ENCODE measurements at places on chromosomes 16 and 17.

DNA sequence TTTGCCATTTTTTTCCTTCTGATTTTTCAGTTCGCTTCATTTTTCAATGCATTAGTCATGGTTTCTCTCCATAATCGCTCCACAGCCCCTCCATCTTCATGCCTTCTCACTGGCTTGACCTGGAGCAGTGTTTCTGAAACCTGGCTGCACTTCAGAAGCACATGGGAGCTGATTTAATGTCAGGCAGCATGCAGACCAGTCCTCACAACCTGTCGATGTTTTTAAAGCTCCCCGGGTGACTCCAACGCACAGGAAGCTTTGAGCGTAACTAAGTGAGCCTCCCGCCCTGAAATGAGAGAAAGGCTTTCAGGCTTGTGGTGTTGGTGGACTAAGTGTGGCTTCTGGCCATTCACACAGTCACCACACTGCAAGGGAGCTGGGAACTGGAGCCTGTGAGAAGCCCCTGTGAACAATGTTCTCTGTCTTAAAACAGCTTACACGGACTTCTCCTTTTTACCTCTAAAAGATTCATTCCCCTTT, 16.8 kb upstream of the DRG2 start:
- DNase-seq, result no peak

DNA sequence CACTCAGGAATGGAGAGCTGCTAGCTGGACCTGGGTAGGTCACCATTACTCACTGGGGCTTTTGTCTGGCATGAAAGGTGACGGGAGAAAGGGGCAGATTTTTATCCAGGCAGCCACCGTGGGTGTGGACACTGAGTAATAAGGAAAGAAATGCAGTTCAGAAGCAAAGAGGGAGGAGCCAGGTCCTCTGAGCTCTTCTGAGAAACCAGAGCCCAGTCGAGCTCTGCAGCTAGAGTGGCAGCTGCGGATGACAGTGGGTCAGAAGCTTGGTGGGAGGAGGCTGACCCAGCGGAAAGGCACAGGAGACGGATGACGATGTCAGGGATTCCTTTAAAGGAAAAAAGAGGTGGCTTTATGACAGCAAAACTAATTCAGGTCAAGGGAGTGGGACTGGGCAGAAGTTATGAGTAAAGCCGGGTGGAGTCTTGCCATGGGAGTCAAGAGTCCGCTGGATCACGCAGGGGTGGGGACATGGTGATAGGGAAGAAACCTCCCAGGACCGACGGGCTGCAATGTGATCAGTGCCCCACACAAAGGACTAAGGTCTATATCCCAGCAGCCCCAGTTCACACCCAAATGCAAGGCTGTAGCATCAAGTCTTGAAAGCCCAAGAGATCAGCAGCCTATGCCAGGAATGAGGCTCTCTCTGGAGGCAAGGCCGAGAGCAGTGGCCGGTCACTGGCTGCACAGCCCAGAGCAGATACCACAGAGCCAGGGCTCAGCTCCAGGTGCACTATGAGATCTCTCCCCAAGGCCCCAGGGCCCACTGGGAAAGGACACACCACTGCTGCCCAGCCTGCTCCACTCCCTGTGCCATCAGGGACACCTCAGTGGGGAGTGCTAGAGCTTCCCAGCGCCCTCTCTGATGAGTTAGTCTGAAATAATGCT, 6.3 kb upstream of the MNT start:
- DNase-seq, result no peak

GRCh38 chr16:77724174-77724573, 1.9 kb downstream of the NUDT7 start:
- DNase-seq, result no peak

DNA sequence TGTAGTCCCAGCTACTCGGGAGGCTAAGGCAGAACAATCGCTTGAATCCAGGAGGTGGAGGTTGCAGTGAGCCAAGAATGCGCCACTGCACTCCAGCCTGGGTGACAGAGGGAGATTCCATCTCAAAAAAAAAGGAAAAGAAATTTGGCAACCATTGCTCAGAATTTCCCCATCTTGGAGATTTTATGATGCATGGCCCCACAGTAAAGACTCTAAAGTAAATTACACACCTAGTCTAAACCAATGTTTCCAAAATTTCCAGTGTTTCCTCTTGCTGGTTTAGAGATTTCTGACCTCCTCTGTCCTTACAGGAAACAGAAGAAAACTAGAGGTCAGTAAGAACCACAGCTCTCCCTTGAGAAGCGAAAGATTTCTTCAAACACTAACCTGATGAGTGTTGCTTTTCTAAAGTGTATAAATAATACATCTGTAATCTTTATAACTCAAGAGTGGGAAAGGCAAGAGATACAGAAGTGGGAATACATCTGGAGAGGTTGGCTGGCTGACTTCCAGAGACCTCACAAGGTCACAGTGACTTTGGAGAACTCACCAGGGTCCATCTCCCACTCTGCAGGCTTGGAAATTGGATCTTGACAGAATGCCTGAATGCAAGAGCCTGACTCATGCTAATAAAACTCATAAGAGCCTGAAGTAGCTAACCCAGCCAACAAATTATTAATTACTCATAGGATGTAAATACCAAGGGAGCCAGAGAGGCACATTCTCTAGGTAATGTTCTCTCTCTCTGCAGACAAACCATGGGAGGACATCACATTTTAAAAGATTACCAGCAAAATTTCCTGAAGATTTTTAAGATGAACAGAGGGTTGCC, 8.8 kb downstream of the ADAT1 start:
- DNase-seq, result no peak

DNA sequence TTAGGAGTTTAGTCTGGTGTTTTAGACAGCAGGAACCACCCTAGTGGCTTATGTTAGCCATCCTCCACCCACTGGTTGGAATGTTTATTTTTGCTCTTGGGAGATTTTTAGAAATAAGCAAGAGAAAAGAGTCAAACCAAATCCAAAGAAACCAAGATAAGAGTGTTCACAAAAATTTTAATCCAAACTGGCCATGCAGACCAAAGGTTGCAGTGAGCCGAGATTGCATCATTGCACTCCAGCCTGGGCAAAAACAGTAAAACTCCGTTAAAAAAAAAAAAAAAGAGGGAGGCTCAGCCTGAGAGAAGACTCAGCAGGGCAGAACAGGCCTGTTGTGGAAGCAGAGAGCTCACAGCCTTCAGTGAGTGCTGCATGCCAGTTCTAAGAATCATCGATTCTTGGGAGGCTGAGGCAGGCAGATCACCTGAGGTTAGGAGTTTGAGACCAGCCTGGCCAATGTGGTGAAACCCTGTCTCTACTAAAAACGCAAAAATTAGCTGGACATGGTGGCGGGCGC, 12.2 kb upstream of the C16orf54 start:
- no peak for DNase-seq

DNA sequence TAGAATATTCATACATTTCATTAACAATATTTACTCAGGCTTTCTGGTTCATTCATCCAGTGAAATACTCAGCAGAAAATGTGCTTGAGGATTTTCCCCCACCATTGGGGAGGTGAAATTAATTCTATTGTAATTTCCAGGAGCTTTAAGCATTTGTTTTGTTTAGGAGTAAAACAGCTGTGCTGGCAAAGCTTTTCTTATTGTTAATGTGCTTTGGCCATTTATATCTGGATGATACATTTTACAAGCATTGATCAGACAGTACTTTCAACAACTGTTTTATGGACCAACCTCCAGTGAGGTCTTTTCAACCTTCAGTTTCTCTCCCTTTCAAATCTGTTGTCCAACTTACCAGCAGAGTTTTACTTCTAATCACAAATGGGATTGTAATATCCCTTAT, 672.4 kb downstream of the CDH11 start:
- DNase-seq, result no peak

DNA sequence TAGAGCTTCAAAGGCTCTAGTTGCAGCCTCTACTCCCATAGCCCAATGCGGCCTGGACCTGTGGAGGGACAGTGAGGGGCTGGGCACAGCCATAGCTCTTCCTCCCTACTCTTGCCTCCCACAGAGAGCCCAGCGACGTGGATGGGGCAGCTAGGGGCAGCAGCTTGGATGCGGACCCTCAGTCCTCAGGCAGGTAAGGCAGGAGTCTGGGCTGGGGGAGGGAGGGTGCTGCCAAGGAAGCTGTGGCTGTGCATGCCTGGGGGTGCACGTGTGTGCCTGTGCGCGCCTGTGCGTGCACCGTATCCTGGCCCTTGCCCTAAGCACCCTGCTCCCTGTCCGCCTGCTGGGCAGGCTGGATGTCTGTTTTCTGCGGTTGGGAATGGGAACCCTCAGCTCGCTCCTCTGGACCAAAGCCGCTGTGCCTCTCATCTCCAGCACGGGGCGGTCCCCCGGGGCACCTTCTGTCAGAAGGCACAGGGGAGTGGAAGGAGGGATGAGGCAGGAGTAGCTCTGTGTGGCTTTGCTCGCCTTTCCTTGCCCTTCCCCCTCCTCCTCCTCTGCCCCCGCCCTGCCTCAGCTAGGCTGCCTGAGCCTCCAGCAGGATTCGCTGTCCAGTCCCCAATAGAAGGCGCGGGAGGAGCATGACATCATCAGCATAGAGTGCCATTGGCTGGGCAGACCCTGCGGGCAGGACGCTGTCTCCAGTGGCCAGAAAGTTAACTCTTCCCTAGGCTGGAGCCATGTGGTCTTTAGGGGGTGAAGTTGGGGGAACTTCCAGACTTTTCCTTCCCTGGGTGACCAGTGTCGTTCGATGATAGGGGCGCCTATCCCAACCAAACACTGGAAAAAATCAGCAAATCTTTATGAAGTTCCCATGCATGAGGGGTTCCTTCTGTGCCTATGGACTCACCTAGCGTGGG, 797 bp downstream of the PRCD start:
- no peak for DNase-seq

DNA sequence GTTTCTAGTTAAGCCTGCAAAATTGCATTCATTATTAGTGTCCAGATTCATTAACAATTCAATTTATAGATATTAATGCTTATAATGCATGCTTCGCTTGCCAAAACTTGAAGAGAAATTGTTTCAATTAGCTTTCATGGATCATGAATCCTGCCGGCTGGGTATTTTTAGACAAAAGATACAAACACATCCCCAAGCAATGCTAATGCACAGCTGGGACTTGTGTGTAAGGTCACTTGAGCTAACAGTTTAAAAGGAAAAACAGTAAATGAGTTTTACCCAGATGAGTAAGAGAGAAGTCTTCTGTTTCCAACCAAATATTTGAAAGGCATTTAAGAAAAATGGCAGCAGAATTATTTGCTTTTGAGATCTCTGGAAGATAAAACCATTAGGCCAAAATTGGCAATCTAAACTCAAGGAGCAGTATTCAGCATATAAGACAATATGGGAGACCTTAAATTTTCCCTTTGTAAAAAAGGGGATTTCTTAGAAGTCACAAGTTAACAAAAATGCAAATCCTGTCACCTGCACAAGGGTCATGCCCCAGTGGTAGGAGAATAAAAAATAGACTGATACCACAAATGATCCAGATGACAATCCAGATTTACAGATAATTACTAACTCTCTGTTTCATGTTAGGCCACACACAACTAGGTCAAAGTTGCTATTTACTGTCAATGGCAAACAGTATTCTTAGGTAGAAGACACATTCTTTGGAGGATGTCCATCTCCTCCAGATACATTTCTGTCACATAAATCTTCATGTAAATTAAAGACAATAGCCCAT, 418.4 kb upstream of the PMFBP1 start:
- DNase-seq, result no peak

- DNase-seq, result no peak
These were observed 26.7 kb upstream of the JPT2 start for GRCh38 chr16:1651094-1651973.

DNA sequence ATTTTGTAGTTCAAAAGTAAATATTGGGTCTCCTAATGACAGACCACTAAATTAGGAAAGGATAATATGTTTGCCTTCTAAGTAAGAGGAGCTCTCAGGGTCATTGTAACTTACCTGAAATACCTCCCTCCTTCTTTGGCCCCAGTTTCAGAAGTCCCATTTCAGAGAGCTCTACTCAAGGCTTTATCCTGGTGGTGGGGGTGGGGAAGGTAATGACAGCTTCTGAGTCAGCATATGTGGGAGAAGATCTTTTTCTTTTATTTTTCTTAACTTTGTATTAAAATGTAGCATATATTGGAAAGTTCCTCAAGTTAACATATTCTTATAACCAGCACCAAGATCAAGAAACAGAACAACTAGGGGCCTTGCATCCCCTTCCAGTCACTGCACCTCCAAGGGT, 16.9 kb upstream of the GINS3 start:
- no peak for DNase-seq

GRCh38 chr16:83630979-83631378, 176.8 kb upstream of the HSBP1 start:
- no peak for DNase-seq

- no peak for DNase-seq
These were observed 3.2 kb downstream of the TRPV3 start for GRCh38 chr17:3554440-3554839.

DNA sequence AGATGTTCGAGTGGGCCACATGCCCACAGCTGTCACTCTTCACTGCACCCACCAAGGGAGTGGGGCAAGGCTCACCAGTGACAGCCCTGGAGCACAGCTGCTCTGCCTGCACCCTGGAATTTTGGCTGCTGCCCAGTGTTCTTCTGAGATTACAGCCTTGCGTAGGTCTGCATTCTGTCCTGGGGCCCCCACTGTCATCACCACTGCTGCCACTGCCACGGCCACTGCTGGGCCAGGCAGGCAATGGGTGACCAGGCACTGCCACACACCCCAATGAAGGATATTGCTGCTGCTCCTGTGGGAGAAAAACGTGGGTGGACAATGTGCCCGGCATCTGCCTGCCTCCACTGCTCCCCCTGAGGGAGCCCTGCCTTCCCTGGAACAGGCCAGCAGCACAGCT, 1717.0 kb downstream of the TP53TG3F start:
- no peak for DNase-seq

DNA sequence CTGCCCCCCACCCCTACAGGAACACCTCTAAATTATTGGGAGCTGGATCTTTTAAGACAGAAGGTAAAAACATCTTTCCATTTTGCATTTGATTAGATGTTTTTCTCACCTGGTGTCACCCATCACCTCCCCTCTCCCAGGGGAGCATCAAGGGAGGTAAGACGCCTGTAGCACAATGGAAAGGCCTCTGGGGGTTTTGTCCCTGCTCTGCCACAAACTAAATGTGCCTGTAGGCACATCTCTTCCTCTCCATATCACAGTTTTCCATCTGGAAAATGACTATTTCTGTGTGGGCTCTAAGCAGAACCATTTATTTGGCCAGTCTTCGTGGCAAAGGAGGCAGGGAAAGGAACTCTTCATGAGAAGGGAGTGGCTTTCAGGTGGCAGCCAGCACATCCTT, 76.6 kb downstream of the GNAO1 start:
- DNase-seq, result no peak

- no peak for DNase-seq
These were observed 13.7 kb downstream of the CTRB2 start for GRCh38 chr16:75193265-75193650.

DNA sequence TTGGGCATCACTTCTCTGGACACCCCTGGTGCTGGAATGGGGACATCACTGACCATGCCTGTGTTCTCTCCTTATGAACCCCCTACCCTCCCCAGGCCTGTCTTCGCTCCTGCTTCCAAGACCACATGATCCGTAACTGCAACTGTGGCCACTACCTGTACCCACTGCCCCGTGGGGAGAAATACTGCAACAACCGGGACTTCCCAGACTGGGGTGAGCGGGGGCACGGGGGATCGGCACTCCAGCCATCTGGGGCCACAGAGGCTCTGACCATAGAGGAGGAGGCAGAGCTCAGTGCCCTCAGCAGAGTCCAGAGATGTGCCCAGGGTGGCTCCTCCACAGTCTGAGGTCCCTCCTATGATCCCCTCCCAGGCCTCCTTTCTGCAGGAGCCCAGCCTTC, 73.5 kb downstream of the SCNN1B start:
- DNase-seq, result no peak

- no peak for DNase-seq
These were observed 10.2 kb downstream of the DPEP1 start for GRCh38 chr16:89623511-89624261.
